ENCODE measurements at places on chromosomes 4 and X. TPM values are rescaled to one million over a fixed set of nuclear protein-coding genes. Genes with fewer than 3 reads are reported as not detected.

DNA sequence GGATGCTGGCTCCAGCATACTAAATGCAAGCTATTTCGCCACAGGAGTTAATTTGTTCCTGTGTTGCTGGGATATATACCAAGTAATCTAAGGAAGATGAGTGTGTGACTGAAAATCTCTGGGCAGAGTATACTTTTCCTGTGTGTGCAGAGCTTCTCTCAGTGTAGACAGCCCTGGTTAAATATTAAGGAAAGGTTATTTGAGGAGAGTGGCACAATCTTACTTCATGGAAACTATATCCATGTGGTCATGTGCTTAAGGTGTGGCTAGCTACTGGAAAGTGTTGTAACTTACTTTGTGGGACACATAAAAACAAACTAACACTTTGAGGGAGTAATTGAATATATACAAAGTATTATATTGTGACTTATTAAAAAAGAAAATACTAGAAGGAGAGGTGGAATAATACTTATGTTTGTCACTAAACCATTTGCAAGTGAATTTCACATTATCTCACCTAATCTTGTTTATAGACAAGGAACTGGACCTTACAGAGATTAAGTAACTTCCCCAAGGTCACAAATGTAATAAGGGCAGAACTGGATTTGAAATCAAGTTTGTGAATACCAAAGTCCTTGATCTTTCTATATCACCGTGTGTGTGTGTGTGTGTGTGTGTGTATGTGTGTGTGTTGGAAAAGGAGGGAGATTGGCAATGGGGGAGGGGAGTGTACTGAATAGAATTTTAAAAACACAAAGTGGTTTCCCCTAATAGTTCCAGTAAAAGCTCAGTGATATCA is 408.2 kb upstream of the NR3C2 start:
- no peak for DNase-seq

Gene ETDB
- not detected for total RNA-seq

Gene APLN
- total RNA-seq = 1.3 TPM

GRCh38 chr4:102578819-102579218 is 77.7 kb downstream of the NFKB1 start:
- DNase-seq = no peak

DNA sequence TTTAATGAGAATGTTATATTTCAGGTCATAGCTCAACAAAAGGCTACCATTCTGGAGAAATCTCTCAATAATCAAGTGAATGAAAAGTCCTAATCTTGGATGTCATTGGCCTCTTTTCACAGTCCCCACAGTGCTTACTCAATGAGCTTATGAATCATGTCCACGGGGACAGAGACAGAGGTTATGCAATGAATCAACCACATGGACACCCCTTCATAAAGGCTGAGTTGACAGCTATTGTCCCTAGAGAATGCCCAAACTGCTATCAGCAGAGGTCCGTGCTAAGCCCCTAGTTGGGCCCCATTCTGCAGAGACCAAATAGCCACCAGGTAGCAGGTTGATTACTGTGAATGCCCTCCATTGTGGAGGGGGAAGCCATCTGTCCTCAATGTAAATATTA is 158.1 kb downstream of the LHFPL1 start:
- DNase-seq = no peak

Data from chondrocyte (in vitro differentiated cells).